ENCODE measurements at places on chromosomes 2 and 18. TPM values are rescaled to one million over a fixed set of nuclear protein-coding genes. Genes with fewer than 3 reads are reported as not detected.

DNA sequence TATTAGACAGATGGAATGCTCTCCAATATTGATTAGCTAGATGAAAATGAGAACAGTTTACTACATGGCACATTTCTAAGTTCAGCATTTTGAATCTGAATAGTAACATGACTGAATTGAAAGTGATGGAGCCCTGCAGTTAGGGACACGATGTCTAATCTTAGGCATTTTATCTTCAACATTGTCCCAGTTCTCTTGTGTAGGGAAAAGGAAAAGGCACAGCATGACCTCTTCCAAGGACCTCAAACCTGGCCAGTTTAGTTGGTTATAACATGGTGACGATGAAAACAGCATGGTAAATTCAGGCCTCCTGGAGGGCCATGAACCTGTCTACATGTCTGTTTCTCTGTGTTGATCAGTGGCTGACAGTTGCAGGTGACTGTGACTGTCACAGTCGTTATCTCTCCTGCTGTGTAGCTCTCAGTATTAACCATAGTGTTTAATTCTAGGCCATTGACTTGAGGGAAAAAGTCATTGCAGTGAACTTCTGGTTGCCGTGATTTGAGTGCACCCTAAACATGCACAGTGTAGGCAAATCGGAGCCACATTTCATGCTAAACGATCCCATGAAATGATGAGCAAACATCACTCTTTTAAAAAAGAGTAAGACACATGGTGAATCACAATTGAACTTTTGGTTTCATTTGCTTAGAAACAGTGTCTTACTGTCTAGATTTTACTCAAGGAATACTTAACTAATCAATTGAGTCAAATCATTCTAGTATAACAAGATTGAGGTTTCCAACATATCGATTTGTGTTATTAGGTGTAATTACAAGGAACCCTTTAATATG is 129.7 kb downstream of the PHLPP1 start:
- DNase-seq: no peak

GRCh38 chr2:153394247-153394646 is 84.3 kb downstream of the RPRM start:
- DNase-seq: no peak

- no peak for DNase-seq
Measured at GRCh38 chr2:158071018-158071417, 30.7 kb upstream of the UPP2 start.

GRCh38 chr2:100072503-100072902 is 69.9 kb downstream of the AFF3 start:
- DNase-seq: no peak

DNA sequence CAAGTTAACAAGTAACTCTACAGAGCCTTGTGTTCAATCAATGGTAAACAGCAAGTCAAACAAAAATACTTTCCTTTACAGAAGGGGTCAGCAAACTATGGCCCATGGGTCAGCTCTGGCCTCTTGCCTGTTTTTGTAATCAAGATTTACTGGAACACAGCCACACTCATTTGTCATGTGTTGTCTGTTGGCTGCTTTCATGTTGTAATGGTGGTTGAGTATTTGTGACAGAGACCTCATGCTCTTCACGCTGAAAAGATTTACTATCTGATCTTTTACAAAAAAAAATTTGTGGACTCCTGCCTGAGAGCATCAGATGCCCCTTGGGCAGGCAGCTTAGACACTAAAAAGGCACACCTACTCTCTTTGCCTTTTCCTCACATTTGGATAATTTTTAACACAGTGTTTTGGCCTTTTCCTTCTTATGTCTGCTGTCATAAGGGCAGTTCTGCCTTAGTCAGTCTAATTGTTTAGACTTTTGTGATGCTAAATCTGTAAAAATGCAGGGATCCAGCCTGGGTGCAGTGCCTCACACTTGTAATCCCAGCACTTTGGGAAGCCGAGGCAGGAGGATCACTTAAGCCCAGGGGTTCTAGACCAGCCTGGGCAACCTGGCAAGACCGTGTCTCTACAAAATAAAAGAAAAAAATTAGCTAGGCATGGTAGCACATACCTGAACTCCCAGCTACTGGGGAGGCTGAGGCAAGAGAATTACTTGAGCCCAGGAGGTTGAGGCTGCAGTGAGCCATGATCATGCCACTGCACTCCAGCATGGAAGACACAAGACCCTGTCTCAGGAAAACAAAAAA is 18.3 kb downstream of the IL1B start:
- DNase-seq: no peak

GRCh38 chr18:32974421-32975162 is 201.8 kb upstream of the KLHL14 start:
- peak; percentile 19 for DNase-seq

- DNase-seq: no peak
Measured at GRCh38 chr2:122737429-122738077, 982.1 kb downstream of the TSN start.

- no peak for DNase-seq
Measured at GRCh38 chr2:128801576-128801975, 482.9 kb upstream of the HS6ST1 start.

IKZF2 gene
- 18.5 TPM for total RNA-seq

SP140L gene
- total RNA-seq: 2.9 TPM

STEAP3 gene
- 7.0 TPM for total RNA-seq

SERPINB2 gene
- total RNA-seq: 0.69 TPM

ARHGAP28 gene
- 27.8 TPM for total RNA-seq

NABP1 gene
- 14.0 TPM for total RNA-seq

IMPACT gene
- total RNA-seq: 50.6 TPM

TNFRSF11A gene
- 1.8 TPM for total RNA-seq

FAM228A gene
- total RNA-seq: 0.88 TPM

SPDYA gene
- total RNA-seq: 2.3 TPM

CDCA7 gene
- total RNA-seq: 6.3 TPM

Measured in spinal cord (tissue), 10 donors.